ENCODE measurements at places on chromosomes 12 and 14.
A peak's percentile ranks its signal among the peaks of the same experiment; 100 is the strongest.

- DNase-seq, result no peak
These were observed 25.0 kb downstream of the SH2B3 start for GRCh38 chr12:111430433-111431353.

- DNase-seq, result peak; percentile 18
These were observed 3.4 kb downstream of the PLEKHG3 start for GRCh38 chr14:64707661-64708060.

DNA sequence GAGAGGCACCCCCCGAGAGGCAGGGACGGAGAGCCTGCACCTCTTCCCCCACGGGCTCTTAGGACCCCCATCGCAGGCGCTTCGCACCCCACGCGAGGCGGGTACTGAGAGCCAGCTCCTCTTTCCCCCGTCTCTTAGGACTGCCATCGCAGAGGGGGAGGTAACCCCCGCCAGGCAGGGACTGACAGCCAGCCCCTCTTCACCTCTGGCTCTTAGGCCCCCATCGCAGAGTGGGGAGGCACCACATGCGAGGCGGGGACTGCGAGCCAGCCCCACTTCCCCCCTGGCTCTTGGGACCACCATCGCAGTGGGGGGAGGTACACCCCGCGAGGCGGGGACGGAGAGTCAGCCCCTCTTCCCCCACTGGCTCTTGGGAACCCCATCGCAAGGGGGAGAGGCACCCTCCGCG is 46.1 kb downstream of the DDX11 start:
- no peak for DNase-seq

- DNase-seq, result no peak
These were observed 29.3 kb upstream of the RIN3 start for GRCh38 chr14:92484132-92484823.

- no peak for DNase-seq
These were observed 103.1 kb downstream of the SEC23A start for GRCh38 chr14:38999949-39000348.

- no peak for DNase-seq
These were observed 92.9 kb upstream of the FOXN3 start for GRCh38 chr14:89509891-89510290.

DNA sequence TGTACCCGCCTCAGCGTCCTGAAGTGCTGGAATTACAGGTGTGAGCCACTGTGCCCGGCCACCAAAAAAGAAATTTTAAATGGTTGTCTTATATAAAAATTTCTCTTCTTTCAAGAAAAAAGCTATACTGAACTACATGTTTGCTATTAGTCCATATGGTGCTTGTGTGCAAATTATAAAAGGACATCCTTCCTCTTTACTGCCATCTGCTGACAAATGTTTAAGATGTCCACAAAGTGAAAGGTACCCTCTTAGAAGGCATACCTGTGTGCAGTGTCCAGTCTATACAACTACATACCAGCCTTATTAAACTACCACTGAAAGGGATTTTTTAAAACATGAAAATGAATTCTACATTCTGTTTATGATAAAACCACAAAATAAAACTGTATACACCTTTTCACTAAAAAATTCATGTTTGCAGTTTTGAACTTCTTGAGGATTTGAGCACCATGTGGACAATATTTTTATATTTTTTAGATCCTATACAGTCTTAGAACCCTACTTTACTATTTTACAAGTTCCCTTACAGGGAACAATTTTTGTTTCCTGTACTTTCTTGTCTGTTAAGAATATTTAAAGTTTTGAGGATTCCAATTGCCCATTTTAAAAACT is 32.8 kb upstream of the TOMM20L start:
- DNase-seq, result peak; percentile 63

GRCh38 chr12:105451211-105451610 is 120.7 kb downstream of the C12orf75 start:
- no peak for DNase-seq

- no peak for DNase-seq
These were observed 24.7 kb downstream of the ISCA2 start for GRCh38 chr14:74518221-74518620.

- DNase-seq, result no peak
These were observed 4.5 kb downstream of the TBX3 start for GRCh38 chr12:114679452-114679875.

DNA sequence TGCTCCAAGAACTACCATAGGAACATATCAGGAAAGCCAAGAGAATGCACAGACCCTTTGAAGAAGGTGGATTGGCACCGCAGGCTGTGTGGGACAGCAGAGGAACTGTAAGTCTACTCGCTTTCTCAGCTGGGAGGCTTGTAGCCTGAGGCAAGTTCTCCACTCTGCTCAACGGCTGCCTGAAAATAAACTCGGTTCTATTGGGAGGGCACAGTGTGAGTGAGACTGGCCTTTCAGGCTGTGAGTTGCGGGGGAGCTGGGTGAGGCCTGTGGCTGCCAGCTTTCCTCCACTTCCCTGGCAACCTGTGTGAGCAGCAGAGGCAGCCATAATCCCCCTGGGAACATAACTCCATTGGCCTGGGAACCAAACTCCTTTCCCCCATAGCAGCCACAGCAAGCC is 132.1 kb downstream of the ANKS1B start:
- DNase-seq, result no peak

GRCh38 chr12:91785655-91786498 is 359.8 kb downstream of the BTG1 start:
- DNase-seq, result no peak

GRCh38 chr14:104290756-104291122 is 152.4 kb downstream of the KIF26A start:
- DNase-seq, result no peak

DNA sequence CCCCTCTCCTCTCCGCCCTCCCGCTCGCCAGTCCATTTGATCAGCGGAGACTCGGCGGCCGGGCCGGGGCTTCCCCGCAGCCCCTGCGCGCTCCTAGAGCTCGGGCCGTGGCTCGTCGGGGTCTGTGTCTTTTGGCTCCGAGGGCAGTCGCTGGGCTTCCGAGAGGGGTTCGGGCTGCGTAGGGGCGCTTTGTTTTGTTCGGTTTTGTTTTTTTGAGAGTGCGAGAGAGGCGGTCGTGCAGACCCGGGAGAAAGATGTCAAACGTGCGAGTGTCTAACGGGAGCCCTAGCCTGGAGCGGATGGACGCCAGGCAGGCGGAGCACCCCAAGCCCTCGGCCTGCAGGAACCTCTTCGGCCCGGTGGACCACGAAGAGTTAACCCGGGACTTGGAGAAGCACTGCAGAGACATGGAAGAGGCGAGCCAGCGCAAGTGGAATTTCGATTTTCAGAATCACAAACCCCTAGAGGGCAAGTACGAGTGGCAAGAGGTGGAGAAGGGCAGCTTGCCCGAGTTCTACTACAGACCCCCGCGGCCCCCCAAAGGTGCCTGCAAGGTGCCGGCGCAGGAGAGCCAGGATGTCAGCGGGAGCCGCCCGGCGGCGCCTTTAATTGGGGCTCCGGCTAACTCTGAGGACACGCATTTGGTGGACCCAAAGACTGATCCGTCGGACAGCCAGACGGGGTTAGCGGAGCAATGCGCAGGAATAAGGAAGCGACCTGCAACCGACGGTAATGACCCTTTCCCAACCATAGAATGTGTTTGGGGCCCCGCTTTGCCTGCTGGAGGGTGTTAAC is 615 bp downstream of the CDKN1B start:
- peak; percentile 69 for DNase-seq

DNA sequence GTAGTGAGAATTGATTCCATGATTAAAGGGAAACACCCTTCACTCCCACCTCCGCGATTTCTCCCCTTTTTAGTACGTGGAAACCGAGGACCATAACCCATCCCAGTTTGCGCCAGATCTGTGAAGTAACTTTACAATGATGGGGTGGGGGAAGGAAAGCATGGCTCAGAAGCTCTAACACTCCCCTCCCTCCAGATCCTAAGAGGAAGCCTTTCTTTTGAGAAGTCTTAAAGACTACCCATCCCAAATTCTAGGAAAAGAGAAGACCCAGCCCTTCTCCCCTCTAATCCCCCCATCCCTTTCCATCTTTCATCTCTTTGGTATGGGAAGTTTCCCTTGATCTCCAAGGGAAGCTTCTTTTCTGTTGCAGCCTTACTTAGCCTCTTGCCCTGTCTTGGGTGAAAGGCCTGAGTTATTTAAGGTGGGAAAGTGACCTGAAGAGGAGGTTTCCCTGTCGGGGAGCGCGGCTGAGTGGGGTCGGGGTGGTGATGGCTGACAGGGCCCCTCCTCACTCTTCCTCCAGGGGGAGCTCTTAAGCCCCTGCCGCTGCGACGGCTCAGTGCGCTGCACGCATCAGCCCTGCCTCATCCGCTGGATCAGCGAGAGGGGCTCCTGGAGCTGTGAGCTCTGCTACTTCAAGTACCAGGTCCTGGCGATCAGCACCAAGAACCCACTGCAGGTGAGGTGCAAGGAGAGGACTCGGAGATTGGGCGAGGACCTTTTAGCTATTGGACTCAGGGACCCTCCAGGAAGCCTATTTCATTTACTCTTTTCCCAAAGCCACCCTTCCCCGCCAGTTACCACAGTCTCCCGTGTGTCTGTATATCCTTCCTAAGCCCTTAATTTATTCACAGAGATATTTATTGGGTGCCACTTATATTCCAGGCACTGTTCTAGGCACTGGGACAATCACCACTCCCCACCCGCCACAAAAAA is 1.8 kb downstream of the MARCHF9 start:
- DNase-seq, result peak; percentile 73

Data from erythroblast (primary cell).